SJSA1 (cell line): ENCODE measurements at places on chromosomes 16 and 17.

GRCh38 chr17:62791235-62791734 lies 16.8 kb downstream of the MARCHF10 start:
- DNase-seq, result peak; percentile 93

- no peak for DNase-seq
These were observed 109.8 kb upstream of the FAM20A start for GRCh38 chr17:68710976-68711375.

- DNase-seq, result no peak
These were observed 232.8 kb downstream of the SEC14L1 start for GRCh38 chr17:77373299-77374169.

- no peak for DNase-seq
These were observed 479.0 kb upstream of the SALL1 start for GRCh38 chr16:51630076-51630475.

GRCh38 chr17:34235389-34236028 lies 19.6 kb upstream of the CCL2 start:
- DNase-seq, result no peak

DNA sequence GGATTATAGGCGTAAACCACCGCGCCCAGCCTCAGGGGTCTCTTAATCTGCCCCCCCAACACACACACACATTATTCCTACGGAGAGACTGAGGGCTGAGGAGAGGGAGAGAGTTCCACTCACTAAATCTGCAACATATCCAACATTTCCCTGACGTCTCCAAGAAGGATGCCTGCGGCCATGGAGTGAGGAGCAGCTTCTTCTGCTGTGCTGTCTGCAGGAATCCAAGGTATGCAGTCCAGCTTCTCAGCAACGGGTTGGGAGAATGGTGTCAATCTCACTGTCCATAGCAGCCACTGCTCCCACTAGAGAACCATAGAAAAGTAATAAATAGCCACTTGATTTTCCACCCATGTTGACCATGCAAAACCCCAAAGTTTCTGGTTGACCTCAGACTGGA lies 5.1 kb upstream of the PLXDC1 start:
- DNase-seq, result no peak
